ENCODE measurements at places on chromosomes 1 and 21.

DNA sequence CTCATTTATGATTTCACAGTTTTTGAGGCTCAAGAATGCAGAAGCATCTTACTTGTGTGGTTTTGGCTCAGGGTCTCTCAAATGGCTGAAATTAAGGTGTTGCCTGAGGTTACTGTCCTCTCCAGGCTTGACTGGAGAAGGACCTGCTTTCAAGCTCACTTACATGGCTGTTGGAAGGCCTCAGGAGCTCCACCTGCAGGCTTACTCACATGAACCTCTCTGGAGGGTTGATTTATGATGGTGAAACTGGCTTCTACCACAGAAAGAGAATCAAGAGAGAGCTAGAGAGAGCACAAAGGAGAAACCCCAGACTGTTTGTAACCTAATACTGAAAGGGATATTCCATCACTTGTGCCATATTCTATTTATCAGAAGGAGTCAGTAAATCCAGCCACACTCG, 6.2 kb upstream of the KCNK2 start:
- DNase-seq = peak; percentile 75

GRCh38 chr21:32978331-32979270, 47.1 kb upstream of the OLIG2 start:
- no peak for DNase-seq

GRCh38 chr1:225349826-225350225, 78.0 kb downstream of the LBR start:
- no peak for DNase-seq

GRCh38 chr1:214337511-214337910, 56.6 kb downstream of the SMYD2 start:
- DNase-seq = peak; percentile 57

DNA sequence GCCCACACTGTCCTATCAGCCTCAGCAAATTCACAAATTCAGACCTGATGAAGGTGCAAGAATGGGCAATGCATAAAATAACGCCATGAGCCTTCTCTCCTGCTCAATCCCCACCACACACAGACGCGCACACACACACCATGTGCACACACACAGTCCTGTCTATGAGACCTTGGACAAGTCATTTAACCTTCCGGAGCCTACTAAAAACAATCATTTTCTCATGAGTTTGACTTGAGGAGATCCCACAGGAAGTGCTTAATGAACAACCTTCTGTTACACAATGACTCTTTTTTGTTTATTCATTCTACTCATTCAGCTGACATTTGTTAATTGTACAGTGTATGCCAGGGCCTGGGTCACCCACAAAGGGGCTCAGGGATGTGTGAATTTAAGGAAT, 125.4 kb downstream of the EDEM3 start:
- no peak for DNase-seq

GRCh38 chr1:211638689-211639101, 36.7 kb downstream of the NEK2 start:
- no peak for DNase-seq

DNA sequence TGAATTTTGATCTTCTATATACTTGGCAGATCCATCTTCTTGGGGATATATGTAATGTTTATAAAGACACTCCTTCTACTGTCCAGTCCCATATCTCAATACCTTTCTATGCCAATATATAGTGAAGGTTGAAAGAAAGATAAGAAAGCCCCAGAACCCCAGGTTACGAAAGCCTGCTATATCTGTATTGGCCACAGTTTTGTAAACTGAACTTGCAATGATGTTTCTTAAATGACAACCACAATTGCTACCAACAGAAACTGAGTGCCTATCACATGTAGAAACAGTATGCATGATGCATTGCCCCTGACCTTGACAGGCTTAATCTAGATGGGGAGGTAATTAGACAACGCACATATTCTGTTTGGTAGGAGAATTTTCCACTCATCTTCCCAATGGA, 7.8 kb upstream of the RIMKLA start:
- DNase-seq = no peak

DNA sequence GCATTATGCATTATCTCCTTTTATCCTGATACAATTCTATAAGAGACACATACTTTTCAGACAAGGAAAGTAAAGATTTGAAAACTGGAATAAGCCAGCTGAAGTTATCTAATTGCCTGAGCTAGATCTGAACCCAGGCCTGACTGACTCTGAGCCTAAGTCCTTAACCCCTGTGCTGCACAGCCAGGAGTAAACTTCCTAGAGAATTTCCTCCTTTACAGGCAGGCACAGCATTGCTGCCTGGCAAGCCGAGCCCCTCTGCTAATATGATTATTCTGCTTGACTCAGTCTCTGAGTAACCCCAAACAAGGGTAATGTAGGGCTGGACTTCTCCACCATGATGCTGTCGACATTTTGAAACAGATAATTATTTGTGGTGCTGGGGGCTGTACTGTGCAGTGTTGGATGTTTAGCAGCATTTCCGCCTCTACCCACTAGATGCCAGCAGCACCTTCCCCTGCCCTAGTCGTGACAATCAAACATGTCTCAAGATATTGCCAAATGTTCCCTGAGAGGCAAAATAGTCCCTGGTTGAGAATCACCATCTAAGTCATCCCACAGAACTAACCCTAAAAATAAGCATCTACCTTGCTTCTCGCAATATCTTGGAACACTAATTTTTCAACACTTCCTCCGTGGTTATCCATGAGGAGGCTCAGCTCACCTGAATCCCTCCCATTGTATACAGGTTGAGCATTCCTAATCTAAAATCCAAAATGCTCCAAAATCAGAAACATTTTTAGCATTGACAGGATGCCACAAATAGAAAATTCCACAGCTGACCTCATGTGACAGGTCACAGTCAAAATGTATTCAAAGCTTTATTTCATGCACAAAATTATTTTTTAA, 18.5 kb downstream of the CAMK1G start:
- DNase-seq = peak; percentile 58

DNA sequence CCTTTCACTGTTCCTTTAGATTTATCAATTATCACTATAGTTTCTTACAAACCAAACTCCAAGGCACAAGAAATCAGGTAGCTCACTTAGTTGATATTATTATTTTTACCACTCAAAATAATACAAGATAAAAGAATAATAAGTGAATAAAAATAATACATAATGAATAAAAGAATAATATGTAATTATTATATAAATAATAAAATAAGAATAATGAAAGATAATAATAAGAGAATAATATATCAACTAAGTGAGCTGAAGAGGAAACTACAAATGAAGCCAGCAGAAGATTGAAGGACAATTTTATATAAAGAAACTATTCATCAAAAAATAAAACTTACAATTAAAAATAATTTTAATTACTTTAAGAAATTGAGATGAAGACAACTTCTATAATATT, 90.6 kb downstream of the LRRIQ3 start:
- no peak for DNase-seq

- no peak for DNase-seq
These were observed 29.8 kb downstream of the FHAD1 start for GRCh38 chr1:15276691-15277446.

GRCh38 chr21:34018910-34019309, 54.5 kb upstream of the MRPS6 start:
- no peak for DNase-seq

DNA sequence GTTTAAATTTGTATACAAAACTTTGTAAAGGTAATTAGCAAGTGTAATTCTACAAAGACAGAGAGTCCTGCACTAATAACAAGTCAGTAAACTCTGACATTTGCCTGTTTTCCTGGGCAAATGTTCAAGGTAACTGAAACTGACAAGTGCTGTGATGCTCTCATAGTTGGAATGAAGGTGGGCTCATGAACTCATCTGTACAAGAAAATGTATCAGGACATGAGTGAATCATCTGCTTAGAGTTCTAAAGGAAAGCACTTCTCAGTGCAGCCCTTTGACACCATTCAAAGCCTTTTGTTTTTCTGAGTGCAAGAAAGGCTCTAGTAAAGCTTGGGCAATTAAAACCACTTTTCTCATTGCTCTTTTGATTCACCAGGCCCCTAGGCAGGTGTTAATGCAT, 91.5 kb downstream of the UROD start:
- no peak for DNase-seq

GRCh38 chr1:175225805-175226129, 33.2 kb upstream of the KIAA0040 start:
- DNase-seq = no peak

DNA sequence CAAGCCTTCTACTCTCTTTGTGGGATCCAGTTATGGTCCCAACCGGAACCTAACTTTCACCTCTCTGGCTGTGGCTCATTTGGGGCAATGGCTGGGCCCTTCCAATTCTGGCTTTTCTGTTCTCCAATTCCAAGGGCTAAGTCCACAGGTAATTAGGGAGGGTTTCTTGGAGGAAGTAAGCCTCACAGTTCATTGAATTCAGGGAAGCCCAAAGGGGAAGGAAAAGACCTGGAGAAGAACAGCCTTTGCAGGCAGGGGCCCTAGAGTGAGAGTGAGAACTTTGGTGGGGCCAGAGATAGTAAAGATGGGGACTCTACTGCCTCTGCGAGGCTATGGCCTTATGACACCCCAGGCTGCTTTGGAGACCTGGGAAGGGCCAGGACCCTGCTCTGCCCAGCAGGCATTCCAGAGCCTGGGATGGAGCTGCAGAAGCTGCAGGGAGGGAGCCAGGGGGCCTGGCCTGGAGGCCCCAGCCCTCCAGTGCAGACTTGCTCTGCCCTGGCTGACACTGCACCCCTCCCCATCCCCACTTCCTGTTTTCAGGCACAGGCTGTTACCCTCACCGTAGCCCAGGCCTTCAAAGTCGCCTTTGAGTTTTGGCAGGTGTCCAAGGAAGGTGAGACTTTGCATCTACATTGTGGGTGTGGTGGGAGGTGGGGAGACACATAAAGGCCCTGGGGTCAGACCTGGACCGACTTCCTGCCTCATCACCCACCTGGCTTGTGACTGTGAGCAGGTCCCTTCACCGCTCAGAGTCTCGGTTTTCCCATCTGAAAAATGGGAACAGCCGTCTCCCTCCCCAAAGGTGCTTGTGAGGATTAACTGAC, 18.9 kb downstream of the LDLRAP1 start:
- DNase-seq = no peak

GRCh38 chr21:45482899-45483821, 59.1 kb downstream of the SLC19A1 start:
- no peak for DNase-seq

DNA sequence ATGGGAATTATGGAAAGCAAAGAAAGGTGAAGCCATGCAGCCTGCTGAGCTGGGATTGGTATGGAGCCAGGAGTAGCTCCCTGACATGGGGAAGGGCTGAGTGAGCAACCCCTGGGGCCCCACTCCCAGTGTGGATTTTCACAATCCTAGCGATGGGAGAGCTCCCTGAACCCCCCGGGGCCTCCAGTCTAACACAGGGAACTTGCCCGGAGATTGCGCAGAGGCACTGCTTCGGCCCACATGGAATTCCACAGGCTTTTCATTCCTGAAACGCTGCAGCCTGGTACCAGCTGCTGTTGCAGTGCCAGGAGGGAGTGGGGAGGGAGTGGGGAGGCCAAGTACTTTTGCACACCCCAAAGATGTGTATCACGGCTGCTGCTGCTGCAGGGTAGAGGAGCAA, 110.4 kb upstream of the C21orf91 start:
- DNase-seq = no peak

GRCh38 chr1:245923215-245923614, 583.9 kb downstream of the SMYD3 start:
- DNase-seq = peak; percentile 17

- peak; percentile 21 for DNase-seq
These were observed 837.6 kb upstream of the ADAMTS5 start for GRCh38 chr21:27804515-27804914.

GRCh38 chr1:214331827-214332423, 51.0 kb downstream of the SMYD2 start:
- peak; percentile 79 for DNase-seq

DNA sequence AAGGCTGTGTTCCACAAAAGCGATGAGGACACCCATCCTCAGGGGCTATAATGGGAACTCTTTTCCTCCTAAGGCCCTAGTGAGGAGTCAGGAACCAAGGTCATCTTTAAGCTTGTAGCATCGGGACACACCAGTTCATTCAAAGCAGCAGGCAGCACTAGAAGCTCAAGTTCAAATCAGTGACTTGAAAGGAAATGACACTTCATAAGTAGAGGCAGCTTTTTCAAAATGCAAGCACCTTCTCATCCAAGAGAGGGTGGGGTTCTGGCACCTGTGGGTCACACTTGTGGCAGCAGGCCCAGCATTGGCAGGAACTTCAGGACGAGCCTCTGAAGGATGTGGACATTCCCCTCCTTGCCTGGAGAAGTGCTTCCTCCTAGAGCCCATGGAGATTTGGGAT, 496.3 kb downstream of the KIF26B start:
- no peak for DNase-seq

DNA sequence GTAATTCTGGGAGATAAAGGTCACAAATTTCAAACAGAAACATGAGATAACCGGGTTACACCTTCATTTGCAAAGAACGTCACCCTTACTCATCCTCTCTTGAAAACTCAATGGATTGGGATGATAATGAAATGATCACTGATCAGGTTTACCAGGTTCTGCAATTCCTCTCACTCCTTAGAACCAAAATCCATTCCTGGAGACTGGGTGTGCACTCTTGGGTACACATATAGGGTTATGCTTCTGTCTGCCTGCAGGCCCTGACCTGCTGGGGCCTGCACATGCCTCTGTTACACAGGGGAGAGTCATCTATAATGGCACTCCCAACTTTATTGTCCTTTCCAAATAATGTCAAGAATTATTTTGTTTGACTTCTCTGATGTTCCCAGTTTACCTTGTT, 8.3 kb downstream of the SUSD4 start:
- no peak for DNase-seq

DNA sequence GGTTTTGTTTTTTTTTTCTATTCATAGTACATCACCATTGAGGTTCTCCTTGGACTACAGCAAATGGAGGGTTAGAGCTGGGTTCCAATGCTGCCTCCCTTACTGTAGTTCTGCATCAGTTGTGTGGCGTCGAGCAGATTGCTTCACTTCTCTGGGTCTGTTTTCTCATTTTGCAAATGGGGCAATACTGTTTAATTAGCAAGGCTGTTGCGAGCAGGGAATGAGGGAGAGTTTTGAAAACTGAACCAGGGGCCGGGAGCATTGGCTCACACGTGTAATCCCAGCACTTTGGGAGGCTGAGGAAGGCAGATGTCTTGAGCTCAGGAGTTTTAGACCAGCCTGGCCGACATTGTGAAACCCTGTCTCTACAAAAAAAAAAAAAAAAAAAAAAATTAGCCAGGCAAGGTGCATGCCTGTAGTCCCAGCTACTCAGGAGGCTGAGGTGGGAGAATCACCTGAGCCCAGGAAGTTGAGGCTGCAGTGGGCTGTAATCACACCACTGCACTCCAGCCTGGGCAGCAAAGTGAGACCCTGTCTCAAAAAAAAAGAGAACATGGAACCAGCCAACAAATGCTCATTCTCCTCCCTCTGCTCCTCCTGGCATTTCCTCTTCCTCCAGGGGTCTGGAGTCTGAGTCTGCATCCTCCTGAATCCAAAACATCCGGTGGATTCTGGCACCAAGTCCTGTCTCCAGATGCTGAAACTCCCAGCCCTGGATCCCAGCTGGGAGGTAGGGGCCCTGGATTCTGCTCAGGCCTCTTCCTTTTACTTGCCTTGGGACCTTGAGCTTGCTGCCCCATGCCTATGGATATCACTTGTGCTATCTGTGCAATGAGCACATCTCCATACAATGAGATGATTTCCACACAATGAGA, 3.7 kb upstream of the PLOD1 start:
- no peak for DNase-seq

All from GM23338 (cell line).